ENCODE measurements at places on chromosomes 7 and 10.

DNA sequence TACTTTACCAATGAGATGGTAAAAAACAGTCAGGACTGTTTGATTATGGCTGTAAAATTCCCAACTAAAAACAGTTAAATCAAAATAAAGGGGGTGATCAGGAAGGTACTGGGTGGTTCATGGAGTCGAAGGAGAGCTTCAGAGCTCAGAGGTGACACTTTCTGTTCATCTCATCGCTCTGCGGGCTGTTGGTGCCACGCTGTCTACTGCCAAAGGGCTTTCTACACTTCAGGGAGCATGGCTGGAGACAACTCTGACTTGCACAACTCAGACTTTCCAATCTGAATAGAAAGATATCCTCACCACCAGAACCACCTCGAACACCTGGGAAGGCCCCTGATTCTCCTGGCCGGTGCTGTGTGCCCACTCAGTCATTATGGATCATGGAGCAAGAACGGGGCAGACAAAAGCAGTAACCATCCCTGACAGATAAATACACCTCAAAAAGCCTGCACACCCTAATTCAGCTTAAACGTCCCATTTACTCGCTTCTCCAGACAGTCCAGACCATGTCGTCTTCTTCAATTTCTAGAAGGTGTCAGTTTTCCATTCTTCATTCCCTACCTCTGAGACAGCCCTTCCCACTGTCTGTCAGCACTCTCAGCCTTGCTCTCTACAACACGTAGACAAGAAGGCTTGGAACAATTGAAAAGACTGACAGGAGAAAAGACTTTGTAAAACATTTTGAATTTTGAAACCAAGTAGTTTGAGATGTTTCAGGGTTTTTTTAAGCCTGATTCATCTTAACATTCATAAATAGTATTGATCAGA, 348.7 kb upstream of the NFE2L3 start:
- no peak for DNase-seq

GRCh38 chr10:32050177-32050576, 6.0 kb downstream of the KIF5B start:
- DNase-seq = no peak

GRCh38 chr7:17552952-17553351, 254.5 kb downstream of the AHR start:
- no peak for DNase-seq

DNA sequence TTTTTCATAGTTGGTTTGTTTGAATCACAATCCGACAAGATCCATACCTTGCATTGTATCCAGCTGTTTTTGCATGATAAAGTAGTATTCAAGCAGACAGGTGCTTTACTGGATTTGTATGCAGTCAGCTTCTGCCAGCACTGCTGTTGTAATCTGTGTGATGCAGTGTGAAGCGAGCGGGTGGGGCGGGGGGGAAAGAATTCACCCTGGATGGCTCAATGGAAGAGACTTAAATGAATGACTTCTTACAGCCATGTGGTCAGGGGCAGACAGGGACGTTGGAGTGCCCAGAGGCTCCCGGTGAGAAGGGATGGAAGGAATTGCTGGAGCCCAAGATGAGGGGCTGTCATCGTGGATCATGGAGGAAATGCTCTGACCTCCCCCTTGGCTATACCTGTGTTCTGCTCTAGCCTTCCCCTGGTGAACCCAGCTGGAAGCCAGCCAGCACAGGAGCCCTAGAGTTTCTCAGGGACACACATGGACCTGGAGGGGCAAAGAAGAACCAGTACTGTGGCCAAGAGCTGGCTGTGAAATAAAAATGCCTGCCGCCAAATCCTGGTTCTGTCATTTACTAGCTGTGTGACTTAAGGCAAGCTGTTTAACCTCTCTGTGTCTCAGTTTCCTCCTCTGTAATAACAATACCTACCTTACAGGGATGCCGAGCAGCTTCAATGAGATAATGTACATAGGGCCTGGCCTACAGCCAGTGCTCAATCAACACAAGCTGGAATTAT, 14.1 kb downstream of the NFE2L3 start:
- DNase-seq = no peak

All from OCI-M1 (cell line).